Sigmoid colon (tissue), 7 donors: ENCODE measurements at places on chromosomes 7 and 10. TPM values are rescaled to one million over a fixed set of nuclear protein-coding genes. Genes with fewer than 3 reads are reported as not detected.
A peak's percentile ranks its signal among the peaks of the same experiment; 100 is the strongest.

- no peak overlapping the region for H3K4me3 ChIP-seq
- H3K4me1 ChIP-seq: no peaks in the 10 kb centered on the region
- H3K36me3 ChIP-seq: no peaks in the 10 kb centered on the region
- H3K27ac ChIP-seq: no peak overlapping the region
- H3K27me3 ChIP-seq: no peaks in the 10 kb centered on the region
Observed at GRCh38 chr7:1020849-1021251, 23.5 kb upstream of the GPR146 start.

DNA sequence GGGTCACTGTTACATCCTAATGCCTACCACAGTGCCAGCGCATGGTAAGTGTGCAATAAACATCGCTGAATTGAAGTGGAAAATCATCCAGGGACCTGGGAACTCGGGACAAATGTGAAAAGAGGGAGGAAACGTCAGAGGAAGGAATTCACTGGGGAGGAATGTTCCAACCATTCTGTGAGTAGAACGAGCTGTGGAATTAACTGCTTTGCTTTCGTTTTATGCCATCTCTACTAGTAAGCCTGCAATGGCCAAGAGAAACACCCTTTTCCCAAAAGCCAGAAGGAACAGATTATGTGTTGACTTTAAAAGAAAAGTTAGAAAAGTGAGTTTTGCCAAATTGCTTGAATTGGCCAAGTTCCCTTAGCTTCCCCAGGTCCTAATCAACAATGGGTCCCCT is 1044.9 kb downstream of the TYW1 start:
- H3K27ac ChIP-seq: no peak overlapping the region
- DNase-seq: no peak
- no peak overlapping the region for H3K4me3 ChIP-seq
- no peaks in the 10 kb centered on the region for H3K36me3 ChIP-seq

The OPN4 gene
- total RNA-seq: not detected

DNA sequence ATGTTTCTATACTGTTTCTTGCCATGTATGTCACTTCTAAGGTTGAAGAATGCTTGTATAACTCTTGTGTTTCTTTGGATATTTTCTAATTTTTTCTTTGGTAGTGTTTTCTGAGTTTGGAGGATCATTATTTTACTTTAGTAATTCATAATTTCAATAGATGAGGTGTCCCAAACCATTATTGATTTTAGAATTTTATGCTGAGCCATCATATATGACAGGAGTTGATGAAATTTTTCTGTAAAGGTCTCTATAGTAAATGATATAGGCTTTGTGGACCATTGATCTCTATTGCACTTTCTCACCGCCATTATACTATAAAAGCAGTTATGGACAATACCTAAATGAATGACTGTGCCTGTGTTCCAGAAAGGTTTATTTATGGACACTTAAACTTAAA is 183.3 kb upstream of the PPP1R3A start:
- H3K27me3 ChIP-seq: no peaks in the 10 kb centered on the region
- peaks cover 58% of the 10 kb centered on the region for H3K4me1 ChIP-seq
- no peak for DNase-seq

GRCh38 chr10:608331-609261 is 80.9 kb downstream of the DIP2C start:
- no peaks in the 10 kb centered on the region for H3K27me3 ChIP-seq
- H3K27ac ChIP-seq: peak overlapping the region; percentile 79
- H3K4me1 ChIP-seq: peaks cover 74% of the 10 kb centered on the region
- no peak overlapping the region for H3K4me3 ChIP-seq
- DNase-seq: no peak

The INPP5A gene
- total RNA-seq: 132 TPM

GRCh38 chr7:94249631-94250030 is 145.1 kb upstream of the COL1A2 start:
- H3K27ac ChIP-seq: no peak overlapping the region
- H3K4me3 ChIP-seq: no peak overlapping the region
- H3K27me3 ChIP-seq: no peaks in the 10 kb centered on the region

DNA sequence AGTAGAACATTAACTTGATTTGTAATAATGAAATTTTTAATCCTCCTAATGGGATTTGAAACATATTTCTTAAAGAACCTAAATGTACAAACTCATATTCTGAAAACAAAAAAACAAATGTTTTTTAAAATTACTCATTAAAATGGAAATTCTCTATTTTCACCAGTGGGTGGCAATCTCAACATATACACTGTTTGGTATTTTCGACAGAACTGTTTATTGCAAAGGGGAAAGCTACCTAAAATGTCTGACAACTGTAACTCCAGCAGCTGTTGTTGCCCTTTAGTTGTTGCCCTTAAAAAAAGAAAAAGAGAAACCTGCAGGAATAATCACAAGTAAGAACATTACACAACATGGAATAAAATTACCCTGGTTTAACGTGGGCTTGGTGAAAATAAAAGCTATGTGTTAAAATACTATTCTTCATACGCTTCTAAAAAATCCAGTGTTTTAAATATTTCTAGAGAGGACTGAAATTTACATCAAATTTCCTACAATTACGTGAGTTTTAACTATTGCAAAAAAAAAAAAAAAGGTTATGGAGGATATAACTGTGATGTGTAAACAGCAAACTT is 54.5 kb downstream of the COL1A2 start:
- no peak overlapping the region for H3K4me3 ChIP-seq
- H3K27ac ChIP-seq: no peak overlapping the region

The PDZD7 gene
- total RNA-seq: 1.4 TPM

The OPN1SW gene
- total RNA-seq: not detected

DNA sequence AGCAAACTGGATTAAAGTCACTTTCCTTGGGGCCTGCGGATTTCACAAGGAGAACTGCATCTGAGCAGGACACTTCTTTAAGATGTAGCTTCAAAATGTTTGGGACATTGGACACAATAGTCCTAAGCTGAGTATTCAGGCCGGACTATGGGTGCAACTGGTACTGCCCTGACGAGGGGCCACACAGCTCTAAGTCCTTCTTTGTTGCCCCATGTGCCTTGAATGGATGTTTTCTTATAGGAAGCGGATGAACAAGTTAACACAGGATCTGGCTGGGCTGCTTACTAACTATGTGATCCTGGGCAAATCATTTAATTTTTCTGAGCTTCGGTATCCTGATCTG is 147.8 kb upstream of the KLF14 start:
- no peak overlapping the region for H3K4me3 ChIP-seq
- no peaks in the 10 kb centered on the region for H3K27me3 ChIP-seq
- no peak for DNase-seq
- H3K4me1 ChIP-seq: no peaks in the 10 kb centered on the region
- peak overlapping the region; percentile 39 for H3K27ac ChIP-seq
- peaks cover 80% of the 10 kb centered on the region for H3K36me3 ChIP-seq

DNA sequence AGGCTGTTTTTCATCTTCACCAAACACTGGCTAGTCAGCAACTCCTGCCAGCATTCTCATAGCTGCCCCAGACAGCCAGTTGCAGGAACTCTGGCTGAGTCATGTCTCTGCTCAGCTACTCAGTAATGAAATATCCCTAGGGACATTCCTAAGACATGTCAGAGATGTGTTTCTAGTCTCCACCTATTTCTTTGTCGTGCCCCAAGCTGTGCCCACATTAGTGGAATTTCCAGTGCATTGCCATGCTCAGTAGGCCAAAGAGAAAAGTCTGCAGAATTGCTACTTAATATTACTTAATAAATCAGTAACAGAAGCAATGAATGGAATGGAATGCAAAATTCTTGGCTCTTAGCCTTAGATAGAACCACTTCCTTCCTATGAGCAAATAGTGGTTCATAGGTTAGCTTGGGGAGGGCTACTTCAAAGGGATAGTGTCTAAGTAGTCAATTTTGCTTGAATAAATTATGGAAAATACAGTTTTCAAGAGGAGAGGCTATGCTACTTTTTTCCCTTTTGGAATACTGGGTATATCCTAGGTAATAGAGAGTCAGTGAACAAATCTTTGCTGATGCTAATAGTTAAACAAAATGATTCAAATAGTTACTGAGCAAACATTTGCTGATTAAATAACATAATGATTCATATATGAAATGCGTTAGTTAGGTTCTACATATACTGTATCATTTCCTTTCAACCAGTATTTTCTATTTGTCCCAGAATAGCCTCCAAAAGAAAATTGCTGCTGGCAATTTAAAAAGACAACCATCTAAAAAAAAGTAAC is 23.6 kb upstream of the SEMA3C start:
- no peaks in the 10 kb centered on the region for H3K36me3 ChIP-seq
- H3K27ac ChIP-seq: peak overlapping the region; percentile 74
- H3K27me3 ChIP-seq: no peaks in the 10 kb centered on the region
- no peak overlapping the region for H3K4me3 ChIP-seq

- H3K27me3 ChIP-seq: no peaks in the 10 kb centered on the region
- no peak for DNase-seq
- H3K4me3 ChIP-seq: no peak overlapping the region
Observed at GRCh38 chr10:115654961-115655360, 561.8 kb downstream of the ATRNL1 start.

The SUN3 gene
- total RNA-seq: not detected

The KLF14 gene
- total RNA-seq: not detected

The TMEM213 gene
- not detected for total RNA-seq

The VSTM2A gene
- 2.6 TPM for total RNA-seq

DNA sequence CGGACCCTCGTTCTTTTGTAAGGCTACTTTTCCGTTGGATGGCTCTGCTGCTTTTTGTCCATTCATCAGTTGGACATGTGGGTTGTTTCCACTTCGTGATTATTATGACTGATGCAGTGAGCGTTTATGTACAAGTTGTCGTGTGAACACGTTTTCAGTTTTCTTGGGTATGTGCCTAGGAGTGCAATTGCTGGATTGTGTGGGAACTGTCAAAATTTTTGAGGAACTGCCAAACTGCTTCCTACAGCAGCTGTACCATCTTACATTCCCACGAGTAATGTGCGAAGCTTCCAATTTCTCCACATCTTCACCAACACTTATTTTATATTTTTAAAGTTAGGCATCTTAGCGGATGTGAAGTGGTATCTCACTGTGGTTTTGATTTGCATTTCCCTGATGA is 10.4 kb downstream of the FKBP6 start:
- peaks cover 4% of the 10 kb centered on the region for H3K4me1 ChIP-seq
- DNase-seq: no peak
- H3K27me3 ChIP-seq: no peaks in the 10 kb centered on the region
- H3K27ac ChIP-seq: no peak overlapping the region

The BCAP29 gene
- 142 TPM for total RNA-seq

- H3K4me1 ChIP-seq: no peaks in the 10 kb centered on the region
- H3K4me3 ChIP-seq: no peak overlapping the region
- DNase-seq: no peak
- H3K27ac ChIP-seq: no peak overlapping the region
- no peaks in the 10 kb centered on the region for H3K27me3 ChIP-seq
- peaks cover 89% of the 10 kb centered on the region for H3K36me3 ChIP-seq
Observed at GRCh38 chr7:92226981-92227380, 18.7 kb downstream of the KRIT1 start.

- H3K4me1 ChIP-seq: no peaks in the 10 kb centered on the region
- no peak overlapping the region for H3K27ac ChIP-seq
- no peak for DNase-seq
- no peaks in the 10 kb centered on the region for H3K36me3 ChIP-seq
Observed at GRCh38 chr7:20510573-20510900, 104.9 kb upstream of the ABCB5 start.

The KCNIP2 gene
- 3.3 TPM for total RNA-seq

The CYP26C1 gene
- not detected for total RNA-seq

- H3K4me3 ChIP-seq: no peak overlapping the region
- no peak for DNase-seq
- H3K36me3 ChIP-seq: no peaks in the 10 kb centered on the region
- H3K27ac ChIP-seq: no peak overlapping the region
- H3K4me1 ChIP-seq: no peaks in the 10 kb centered on the region
Observed at GRCh38 chr7:158404031-158404761, 183.4 kb downstream of the PTPRN2 start.

DNA sequence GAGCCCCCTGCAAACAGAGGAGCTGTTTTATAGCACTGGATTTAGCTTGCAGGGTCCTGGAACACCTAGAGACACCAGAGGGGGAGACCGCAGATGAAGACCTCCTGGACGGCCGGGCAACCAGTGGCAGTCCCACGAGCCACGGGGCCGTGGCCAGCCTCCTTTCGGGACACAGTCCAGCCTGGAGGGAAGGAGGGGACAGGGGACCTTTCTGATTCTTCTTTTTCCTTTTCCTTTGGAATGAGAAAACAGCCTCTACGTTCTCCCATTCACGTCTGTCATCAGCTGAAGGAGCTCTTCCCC is 35.4 kb upstream of the FAM20C start:
- H3K27ac ChIP-seq: no peak overlapping the region
- no peak for DNase-seq
- H3K27me3 ChIP-seq: no peaks in the 10 kb centered on the region
- H3K4me1 ChIP-seq: peaks cover 5% of the 10 kb centered on the region
- H3K36me3 ChIP-seq: no peaks in the 10 kb centered on the region

DNA sequence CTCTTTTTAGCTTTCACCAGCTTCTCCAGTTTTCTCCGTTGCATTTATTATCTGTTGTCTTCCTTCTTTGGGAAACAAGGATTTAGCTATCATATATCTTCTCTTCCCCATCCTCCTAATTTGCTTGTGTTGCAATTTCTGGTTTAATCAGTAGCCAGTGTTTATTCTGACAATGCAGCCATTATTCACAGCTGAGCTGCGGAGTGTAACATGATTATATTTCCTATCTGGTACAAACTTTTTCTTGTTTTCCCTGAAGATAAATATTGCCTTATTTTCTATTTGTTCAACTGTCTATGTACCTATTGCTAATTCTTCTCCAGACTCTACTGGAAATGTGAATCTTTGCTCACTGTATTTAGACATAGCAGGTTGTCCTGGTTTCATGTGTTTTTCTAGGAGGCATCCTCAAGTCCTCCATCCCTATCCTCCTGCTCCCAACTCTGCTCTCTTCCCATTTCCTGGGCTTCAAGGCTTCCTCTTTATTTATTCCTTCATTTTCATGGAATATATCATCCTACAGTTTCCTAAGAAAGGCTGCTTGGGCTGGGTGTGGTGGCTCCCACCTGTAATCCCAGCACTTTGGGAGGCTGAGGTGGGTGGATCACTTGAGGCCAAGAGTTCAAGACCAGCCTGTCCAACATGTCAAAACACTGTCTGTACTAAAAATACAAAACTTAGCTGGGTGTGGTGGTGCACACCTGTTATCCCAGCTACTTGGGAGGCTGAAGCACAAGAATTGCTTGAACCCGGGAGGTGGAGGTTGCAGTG is 72.4 kb upstream of the KDM7A start:
- H3K4me1 ChIP-seq: no peaks in the 10 kb centered on the region
- H3K27ac ChIP-seq: no peak overlapping the region
- H3K27me3 ChIP-seq: no peaks in the 10 kb centered on the region
- H3K4me3 ChIP-seq: no peak overlapping the region

DNA sequence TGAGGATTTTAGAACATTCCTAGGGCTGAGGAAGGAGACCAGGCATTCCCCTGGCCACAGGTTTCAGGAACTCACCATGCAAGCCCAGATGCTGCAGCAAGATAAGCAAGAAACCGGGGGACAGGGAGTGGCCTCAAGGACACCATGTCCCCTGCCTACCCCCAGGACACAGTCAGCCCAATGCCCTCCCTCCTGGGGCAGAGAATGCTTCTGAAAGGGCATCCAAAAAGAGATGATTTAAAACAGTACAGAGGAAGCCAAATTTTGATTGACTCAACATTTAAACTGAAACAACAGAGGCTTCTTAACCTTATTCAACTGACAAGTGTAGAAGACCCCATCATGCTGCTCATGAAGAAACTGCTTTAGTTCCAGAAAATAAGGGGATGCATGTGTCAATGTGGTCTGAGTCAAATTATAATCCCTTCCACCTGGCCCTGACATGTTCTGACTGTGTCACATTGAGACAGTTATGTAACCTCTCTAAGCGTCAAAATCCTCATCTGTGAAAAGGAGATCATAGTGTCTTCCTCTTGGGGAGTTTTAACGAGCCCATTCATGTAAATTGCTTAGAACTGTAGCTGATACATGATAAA is 60.0 kb downstream of the ICA1 start:
- H3K27me3 ChIP-seq: no peaks in the 10 kb centered on the region
- no peak for DNase-seq
- H3K36me3 ChIP-seq: no peaks in the 10 kb centered on the region
